ENCODE measurements at places on chromosomes 1 and 21. TPM values are rescaled to one million over a fixed set of nuclear protein-coding genes. Genes with fewer than 3 reads are reported as not detected.
A peak's percentile ranks its signal among the peaks of the same experiment; 100 is the strongest.

DNA sequence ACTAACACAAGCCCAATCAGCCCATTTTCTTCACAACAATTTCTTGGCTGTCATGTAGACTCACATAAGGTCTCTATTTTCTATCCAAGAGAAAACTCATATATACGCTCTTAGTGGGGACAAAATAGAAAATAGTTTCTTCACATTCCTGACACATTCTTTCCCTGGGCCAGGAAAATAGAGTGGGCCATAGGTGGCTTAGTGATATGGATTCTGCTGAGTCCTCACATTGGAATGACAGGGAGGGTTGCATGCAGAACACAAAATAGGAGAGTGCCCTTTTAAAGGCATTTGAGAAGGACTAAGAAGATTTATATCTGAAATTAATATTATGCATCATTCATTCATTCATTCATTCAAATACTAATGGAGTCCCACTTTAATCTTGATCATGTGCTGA is 207.7 kb downstream of the LYPLAL1 start:
- no peaks in the 10 kb centered on the region for H3K36me3 ChIP-seq
- no peaks in the 10 kb centered on the region for H3K27me3 ChIP-seq
- DNase-seq = no peak
- H3K4me3 ChIP-seq = no peak overlapping the region

GRCh38 chr1:5743435-5744095 is 248.7 kb downstream of the NPHP4 start:
- H3K4me3 ChIP-seq = no peak overlapping the region
- peaks cover 50% of the 10 kb centered on the region for H3K27me3 ChIP-seq
- peaks cover 9% of the 10 kb centered on the region for H3K4me1 ChIP-seq
- no peak for DNase-seq

DNA sequence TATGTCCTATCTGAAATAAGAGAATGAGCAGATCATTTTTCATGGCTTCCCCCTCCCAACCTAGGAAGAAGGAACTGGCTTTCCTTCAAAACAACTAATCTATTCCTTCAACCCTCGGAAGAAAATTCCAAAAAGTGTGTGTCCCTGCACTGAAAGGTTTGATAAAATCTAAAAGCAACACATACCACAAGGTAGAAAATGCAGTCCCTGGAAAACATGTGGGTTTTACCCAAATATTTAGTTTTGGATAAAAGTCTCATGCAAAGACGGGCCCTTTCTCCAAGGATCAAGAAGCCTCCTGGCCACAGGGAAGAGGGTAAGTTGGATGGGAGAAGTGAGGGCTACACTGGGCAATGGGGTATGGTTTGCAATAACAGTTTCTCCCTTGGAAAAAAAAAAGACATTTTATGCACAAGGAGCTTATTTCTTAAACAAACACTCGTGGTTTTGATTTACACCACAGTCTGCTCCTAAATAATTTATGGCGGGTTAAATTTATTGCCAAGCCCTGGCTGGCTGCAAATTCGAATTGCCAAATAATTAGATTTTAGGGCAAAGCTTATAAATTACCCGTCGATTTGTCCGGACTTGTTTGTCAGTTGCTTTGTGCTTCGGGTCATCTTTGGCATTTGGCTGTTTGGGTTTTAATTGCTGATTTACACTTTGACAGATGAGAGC is 28.9 kb downstream of the ERI3 start:
- H3K36me3 ChIP-seq = no peaks in the 10 kb centered on the region
- H3K27me3 ChIP-seq = no peaks in the 10 kb centered on the region
- H3K27ac ChIP-seq = no peak overlapping the region
- DNase-seq = no peak

GRCh38 chr1:36787312-36787913 is 246.9 kb downstream of the GRIK3 start:
- peaks cover 58% of the 10 kb centered on the region for H3K27me3 ChIP-seq
- no peak for DNase-seq
- no peak overlapping the region for H3K4me3 ChIP-seq
- H3K27ac ChIP-seq = no peak overlapping the region

GRCh38 chr1:151164732-151165280 is 896 bp downstream of the LYSMD1 start:
- no peaks in the 10 kb centered on the region for H3K27me3 ChIP-seq
- H3K4me3 ChIP-seq = peak overlapping the region; percentile 85
- peak overlapping the region; percentile 84 for H3K27ac ChIP-seq
- peaks cover 39% of the 10 kb centered on the region for H3K4me1 ChIP-seq
- no peak for DNase-seq
- H3K36me3 ChIP-seq = peaks cover 38% of the 10 kb centered on the region

- no peak overlapping the region for H3K27ac ChIP-seq
- no peak for DNase-seq
- no peak overlapping the region for H3K4me3 ChIP-seq
- H3K4me1 ChIP-seq = no peaks in the 10 kb centered on the region
- no peaks in the 10 kb centered on the region for H3K36me3 ChIP-seq
These were observed 86.8 kb downstream of the ADGRL2 start for GRCh38 chr1:81887421-81888144.

GRCh38 chr1:221430152-221430960 is 311.5 kb downstream of the DUSP10 start:
- no peak for DNase-seq
- no peak overlapping the region for H3K4me3 ChIP-seq
- no peaks in the 10 kb centered on the region for H3K27me3 ChIP-seq
- no peaks in the 10 kb centered on the region for H3K36me3 ChIP-seq
- no peak overlapping the region for H3K27ac ChIP-seq

GRCh38 chr21:29423099-29423870 is 124.6 kb downstream of the BACH1 start:
- no peaks in the 10 kb centered on the region for H3K36me3 ChIP-seq
- no peak overlapping the region for H3K27ac ChIP-seq
- H3K4me3 ChIP-seq = no peak overlapping the region
- no peak for DNase-seq
- H3K27me3 ChIP-seq = no peaks in the 10 kb centered on the region

- H3K27ac ChIP-seq = no peak overlapping the region
- H3K4me3 ChIP-seq = no peak overlapping the region
- no peaks in the 10 kb centered on the region for H3K36me3 ChIP-seq
- H3K27me3 ChIP-seq = no peaks in the 10 kb centered on the region
- H3K4me1 ChIP-seq = peaks cover 11% of the 10 kb centered on the region
These were observed 118.2 kb downstream of the LEPR start for GRCh38 chr1:65538664-65539063.

- H3K27ac ChIP-seq = no peak overlapping the region
- no peaks in the 10 kb centered on the region for H3K4me1 ChIP-seq
- peaks cover 73% of the 10 kb centered on the region for H3K36me3 ChIP-seq
- H3K4me3 ChIP-seq = no peak overlapping the region
These were observed 58.8 kb downstream of the ANKRD13C start for GRCh38 chr1:70295749-70296148.

DNA sequence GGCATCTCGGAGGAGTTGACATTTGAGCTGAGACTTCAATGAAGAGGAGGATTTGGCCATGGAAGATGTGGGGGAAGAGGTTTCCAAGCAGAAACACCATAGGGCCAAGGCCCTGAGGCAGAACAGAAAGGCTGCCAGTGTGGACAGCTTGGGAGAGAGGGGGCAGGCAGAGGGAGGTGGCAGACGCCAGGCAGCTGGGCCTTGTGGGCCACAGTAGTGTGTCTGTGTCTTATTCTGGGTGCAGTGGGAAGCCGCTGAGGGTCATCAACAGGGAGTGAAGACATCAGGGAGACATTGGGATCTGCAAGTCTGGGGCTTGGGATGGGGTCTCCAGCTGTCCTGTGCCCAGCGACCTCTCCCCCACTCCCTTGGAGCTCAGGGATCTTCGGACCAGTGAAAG is 96.8 kb downstream of the LACTBL1 start:
- DNase-seq = no peak
- no peak overlapping the region for H3K4me3 ChIP-seq
- peaks cover 5% of the 10 kb centered on the region for H3K27me3 ChIP-seq
- H3K36me3 ChIP-seq = no peaks in the 10 kb centered on the region
- H3K4me1 ChIP-seq = peaks cover 25% of the 10 kb centered on the region

GRCh38 chr1:18716112-18716784 is 85.6 kb downstream of the PAX7 start:
- no peak overlapping the region for H3K27ac ChIP-seq
- DNase-seq = no peak
- peaks cover 9% of the 10 kb centered on the region for H3K4me1 ChIP-seq
- H3K4me3 ChIP-seq = no peak overlapping the region
- peaks cover 80% of the 10 kb centered on the region for H3K27me3 ChIP-seq

Gene AIRE
- not detected for total RNA-seq

Gene ECE1
- total RNA-seq = 46.5 TPM

Gene UQCRH
- 259 TPM for total RNA-seq

Gene TNFRSF18
- 29.2 TPM for total RNA-seq

Gene FCAMR
- total RNA-seq = not detected

Gene RAVER2
- total RNA-seq = 14.0 TPM

Gene KIF2C
- total RNA-seq = 2.1 TPM

Gene CACNA1E
- not detected for total RNA-seq

Gene ARHGEF10L
- 136 TPM for total RNA-seq
